ENCODE measurements at places on chromosomes 11 and 22.

DNA sequence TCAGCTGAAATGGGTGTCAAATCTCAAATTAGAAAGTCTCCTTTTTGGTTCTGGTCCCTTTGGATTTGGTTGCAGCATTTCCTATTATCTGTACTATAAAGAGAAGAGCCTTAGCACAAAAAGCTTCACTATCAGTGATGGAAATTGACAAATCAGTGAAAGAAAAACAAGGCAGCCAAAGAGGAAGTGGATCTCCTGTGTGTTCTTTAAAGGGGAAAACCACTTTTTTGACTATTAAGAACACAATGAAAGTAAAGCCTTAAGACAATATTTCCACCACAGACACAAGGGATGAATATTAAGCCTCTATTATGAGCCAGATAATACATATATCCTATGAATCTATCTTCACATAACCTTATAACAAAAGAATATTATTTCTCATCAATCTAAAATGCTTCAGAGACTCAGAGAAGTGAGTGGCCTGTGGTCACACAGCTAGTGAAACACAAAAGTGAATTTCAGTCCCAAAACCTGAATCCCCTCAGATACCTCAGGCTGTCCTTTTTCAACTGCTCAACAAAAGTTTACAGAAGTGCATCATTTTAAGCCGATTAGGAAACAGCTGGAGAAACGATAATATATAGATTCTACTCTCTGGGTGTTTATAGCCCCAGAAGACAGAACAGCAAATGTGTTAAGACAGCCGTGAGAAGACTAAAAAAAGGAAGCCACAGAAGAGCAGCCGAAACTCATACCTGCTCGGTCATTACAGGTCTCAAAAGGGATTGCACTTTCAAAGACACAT lies 24.4 kb upstream of the FSHB start:
- no peak for DNase-seq

- no peak for DNase-seq
Measured at GRCh38 chr22:35379146-35379993, 1.5 kb upstream of the HMOX1 start.

DNA sequence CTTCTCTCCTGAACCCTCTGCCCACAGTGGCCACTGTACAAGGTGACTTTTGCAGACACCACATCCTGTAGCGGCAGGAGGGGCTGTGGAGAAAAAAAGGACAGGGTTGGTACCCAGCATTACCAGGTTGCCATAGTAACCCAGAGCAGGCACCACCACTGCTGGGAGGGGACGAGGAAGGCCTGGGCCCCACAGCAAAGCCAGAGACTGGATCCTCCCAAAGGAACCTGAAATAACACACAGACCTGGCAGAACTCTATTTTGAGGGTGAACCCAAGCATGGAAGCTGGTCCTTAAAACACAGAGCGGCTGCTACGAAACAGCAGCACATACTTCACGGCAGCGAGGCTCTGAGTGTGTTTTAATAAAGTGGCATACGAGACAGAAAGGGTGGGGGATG lies 380.6 kb downstream of the CTTN start:
- no peak for DNase-seq

DNA sequence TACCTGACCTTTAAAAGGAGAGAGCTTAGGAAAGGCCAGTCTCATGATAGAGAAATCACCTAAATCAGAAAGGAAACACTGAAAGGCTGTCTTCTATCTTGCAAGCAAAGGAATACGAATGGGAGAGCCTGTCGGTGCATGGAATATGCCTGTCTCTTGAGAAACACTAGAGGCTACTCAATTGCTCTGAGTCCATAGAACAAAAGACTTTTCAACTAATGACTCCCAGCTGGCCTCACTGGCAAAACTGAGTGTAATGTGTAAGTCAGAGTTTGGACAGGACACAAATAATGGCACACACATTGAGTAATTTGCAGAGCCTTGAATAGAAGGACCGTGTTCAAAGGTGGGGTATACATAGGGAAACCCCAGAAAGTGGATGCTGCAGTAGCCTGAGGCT lies 171.0 kb upstream of the ARHGAP20 start:
- no peak for DNase-seq

- DNase-seq, result no peak
Measured at GRCh38 chr11:2306452-2306823, 4.6 kb downstream of the TSPAN32 start.

GRCh38 chr11:64347193-64347867 lies 7.3 kb downstream of the CCDC88B start:
- DNase-seq, result no peak

DNA sequence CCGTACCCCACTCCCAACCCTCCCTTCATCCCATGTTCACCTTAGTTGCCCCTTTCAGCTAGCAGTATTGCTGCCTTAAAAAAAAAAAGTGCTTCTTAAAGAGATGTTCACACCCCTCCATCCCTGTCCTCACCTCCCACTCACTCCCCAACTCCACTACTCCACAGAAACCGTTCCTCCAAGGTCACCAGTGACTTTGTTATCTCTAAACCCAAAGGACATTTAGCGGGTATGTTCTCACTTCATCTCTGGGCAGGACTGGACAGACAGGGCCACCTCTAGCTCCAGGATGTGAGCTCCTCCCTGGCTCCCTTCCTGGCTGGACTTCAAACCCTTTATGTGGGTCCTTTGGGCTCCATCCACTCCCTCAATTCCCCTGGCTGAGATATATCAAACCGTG lies 6.4 kb upstream of the RCOR2 start:
- DNase-seq, result no peak

DNA sequence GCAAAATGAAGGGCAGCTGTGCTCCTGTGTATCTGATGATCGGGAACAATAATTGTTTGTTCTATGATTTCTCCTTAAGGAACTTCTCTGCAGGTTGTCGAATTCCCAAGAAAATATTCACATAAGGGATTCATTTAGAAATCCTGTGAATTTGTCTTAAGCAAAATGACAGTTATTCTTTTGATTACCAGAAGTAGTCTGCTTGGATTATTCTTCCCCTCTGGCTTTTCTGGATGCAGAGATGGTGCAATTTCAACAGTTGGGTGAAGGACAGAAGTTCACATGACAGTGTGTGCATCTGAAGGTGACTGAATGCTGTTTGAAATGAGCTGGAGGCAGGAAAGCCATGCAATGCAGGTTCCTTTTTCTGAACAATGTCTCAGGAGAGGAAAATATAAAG lies 137.2 kb upstream of the MTMR2 start:
- DNase-seq, result no peak

- DNase-seq, result peak; percentile 44
Measured at GRCh38 chr11:112004389-112004788, 20.8 kb upstream of the DLAT start.

GRCh38 chr11:105935791-105936190 lies 86.2 kb downstream of the MSANTD4 start:
- DNase-seq, result no peak

DNA sequence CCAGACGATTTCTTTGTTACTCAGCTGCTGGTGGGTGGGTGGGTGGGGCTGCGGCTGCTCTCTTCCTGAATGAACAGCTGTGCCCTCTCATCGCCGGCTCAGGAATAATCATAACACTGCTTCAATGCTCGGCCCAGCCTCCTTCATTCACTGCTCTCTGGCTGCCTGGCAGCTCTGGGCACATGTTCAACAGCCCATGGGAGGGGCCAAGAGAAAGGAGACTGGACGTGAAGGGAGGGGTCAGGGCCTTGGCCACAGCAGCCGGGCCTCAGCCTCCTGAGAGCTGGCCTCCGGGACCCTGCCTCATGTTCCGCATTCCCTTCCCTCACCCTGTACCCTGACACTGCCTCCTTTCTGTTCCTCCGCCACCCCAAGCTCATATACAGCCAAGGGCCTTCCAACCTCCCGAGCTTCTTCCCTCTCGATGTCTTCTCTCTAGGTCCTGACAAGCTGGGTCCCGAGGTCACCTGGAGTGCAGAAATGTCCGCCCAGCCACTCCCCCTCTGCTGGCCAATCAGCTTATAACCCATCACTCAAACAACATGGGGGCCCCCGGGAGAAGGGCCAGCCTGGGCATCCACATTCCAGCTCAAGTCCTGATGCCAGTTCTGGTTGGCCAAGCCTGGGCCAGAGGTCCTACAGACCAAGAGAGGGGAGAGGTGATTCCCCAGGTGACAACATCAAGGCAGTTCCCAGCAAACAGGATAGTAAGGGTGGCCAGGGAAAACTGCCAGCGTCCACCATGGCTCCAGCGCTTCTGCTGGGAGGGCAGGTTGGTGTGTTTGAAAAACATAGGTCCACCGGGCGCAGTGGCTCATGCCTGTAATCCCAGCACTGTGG lies 3.2 kb upstream of the CSDC2 start:
- no peak for DNase-seq

- no peak for DNase-seq
Measured at GRCh38 chr11:99370549-99371216, 349.9 kb downstream of the CNTN5 start.

GRCh38 chr22:23849009-23850006 lies 8.4 kb upstream of the SLC2A11 start:
- DNase-seq, result peak; percentile 88

GRCh38 chr22:24768537-24769374 lies 5.8 kb downstream of the PIWIL3 start:
- DNase-seq, result peak; percentile 63

DNA sequence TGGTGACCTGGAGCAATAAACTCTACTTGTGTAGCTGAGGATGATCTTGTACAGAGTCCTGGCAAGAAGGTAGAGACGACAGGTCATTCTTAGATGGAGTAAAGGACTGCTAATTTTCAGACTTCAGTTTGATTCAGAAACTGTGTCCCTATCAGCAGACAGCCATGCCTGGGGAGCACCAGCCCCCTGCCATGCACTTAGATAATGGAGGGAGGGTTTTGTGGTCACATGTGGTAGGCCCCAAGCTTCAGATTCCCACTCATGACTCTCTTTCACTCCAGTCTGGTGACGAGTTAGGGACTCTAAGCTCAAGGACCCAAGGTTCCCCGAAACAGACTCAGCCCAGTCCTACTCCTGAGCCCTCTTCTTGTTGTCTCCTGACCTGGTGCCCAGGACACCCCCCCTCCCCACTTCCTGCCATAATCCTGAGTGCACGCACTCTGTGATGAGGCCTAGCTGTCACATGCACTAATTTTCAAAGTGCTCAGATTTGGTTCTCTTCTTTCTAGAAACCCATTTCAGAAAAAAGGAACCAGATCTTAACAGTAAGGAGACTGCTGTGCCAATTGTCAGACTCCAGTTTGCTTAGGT lies 10.2 kb upstream of the AMPD3 start:
- DNase-seq, result peak; percentile 43

GRCh38 chr11:6618117-6619003 lies 862 bp downstream of the TPP1 start:
- DNase-seq, result peak; percentile 70

DNA sequence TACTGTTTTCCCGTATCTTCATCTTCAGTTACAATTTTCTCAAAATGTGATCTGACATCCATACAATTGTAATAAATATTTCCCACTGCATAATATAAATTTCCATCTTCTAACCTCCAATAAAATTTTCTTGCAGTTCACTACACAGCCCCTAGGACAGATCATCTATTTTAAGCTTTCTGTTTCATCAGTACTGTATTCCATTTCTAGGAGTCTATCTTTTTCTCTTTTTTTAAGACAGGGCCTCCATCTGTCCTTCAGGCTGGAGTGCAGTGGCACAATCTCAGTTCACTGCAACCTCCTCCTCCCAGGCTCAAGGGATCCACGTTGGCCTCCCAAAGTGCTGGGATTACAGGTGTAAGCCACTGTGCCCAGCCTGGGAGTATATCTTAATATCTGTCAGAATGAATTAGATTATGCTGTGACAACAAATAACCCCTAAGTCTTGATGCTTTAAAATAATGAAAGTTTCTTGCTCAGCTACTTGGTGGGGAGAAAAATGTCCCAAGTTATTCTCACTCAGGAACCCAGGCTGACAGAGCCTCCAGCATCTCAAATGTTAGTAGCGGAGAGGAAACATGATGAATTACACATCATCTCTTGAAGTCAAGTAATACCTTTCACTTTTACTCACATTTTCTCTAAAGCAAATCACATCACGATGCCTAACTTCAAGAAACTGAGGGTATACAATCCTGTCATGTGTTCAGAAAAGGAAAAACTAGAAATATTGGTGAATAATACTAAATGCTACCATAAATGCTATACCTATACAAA lies 92.2 kb downstream of the BUD13 start:
- DNase-seq, result no peak

DNA sequence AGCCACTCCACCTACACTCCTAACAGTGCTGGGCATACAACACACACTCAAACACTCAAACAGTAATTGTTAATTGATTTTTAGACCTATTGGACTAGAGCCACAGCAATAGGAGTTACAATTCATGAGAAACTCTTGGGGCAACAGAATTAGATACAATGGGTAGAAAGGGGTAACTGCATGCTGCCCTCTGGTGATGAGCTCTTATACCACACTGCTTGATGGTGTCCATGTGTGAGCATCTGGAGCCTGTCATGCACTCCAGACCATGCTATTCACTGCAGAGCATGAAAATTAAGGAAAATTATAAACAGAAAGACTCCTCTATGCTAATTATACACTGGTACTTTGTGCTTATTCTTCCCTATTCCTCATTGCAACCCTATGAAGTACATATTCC lies 975.5 kb upstream of the CCDC90B start:
- DNase-seq, result no peak

GRCh38 chr11:126308271-126308671 lies 4.4 kb downstream of the DCPS start:
- DNase-seq, result no peak

GRCh38 chr11:111672949-111673348 lies 70.7 kb downstream of the SIK2 start:
- DNase-seq, result no peak

- DNase-seq, result no peak
Measured at GRCh38 chr11:126474220-126474619, 118.7 kb downstream of the ST3GAL4 start.

DNA sequence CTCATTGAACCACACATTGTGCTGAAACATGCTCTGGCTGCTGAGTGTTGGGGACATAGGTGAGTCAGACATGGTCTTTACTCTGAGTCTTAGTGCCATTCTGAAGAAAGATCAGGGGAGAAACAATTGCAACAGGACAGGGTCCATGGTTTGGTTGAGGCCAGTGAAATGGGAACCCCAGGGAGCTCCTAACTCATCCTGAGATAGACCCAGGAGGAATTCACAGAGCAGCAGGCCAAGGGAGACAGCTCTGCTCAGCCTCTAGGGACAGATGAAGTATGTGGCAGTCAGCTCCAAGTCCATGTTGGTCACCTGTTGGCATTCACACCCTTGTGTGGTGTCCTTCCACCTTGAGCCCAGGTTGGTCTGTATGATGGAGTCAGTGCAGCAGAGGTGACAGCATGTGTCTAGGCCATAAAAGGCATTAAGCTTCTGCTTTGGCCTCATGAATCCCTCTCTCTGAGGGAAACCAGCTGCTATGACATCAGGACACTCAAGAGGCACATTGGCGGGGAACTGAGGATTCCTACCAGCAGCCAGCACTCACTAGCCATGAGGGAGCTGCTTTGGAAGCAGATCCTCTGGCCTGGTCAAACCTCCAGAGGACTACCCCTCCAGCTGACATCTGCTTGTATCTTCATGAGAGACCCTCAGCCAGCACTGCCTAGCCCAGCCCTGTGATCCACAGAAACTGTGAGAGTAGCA lies 50.3 kb upstream of the MYEOV start:
- DNase-seq, result no peak

- peak; percentile 83 for DNase-seq
Measured at GRCh38 chr11:10302744-10303557, 1.9 kb upstream of the ADM start.

- no peak for DNase-seq
Measured at GRCh38 chr11:46461461-46461927, 69.9 kb upstream of the CHRM4 start.

GRCh38 chr11:67776852-67777520 lies 102.6 kb upstream of the ALDH3B2 start:
- DNase-seq, result no peak

- peak; percentile 6 for DNase-seq
Measured at GRCh38 chr22:21690401-21690801, 24.6 kb downstream of the PPIL2 start.
